Activated CD8-positive, alpha-beta memory T cell treated with anti-CD3 and anti-CD28 coated beads, Interleukin-2, amount 50 U/mL, for 4 hours (primary cell): ENCODE measurements at places on chromosomes 12 and 14.

DNA sequence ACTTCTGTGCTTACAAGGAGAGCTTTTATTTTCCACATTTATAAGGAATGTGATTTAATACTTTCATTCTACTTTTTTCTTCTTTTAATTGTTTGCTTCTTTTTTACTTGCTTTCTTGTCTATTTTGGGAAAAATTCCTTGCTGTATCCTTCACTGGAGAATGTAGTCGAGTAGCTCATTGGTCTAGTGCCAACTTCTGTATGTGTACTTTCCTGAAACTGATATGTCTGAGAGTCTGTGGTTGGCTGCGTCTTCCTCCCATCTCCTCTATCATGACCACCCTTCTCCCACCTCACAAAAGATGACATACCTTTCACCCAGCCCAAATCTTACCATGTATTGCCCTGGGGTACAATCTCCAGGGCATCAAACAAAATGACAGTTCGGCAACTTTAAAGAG, 51.8 kb downstream of the MSRB3 start:
- DNase-seq = no peak

- DNase-seq = no peak
These were observed 13.1 kb downstream of the MAP3K12 start for GRCh38 chr12:53485955-53486735.

DNA sequence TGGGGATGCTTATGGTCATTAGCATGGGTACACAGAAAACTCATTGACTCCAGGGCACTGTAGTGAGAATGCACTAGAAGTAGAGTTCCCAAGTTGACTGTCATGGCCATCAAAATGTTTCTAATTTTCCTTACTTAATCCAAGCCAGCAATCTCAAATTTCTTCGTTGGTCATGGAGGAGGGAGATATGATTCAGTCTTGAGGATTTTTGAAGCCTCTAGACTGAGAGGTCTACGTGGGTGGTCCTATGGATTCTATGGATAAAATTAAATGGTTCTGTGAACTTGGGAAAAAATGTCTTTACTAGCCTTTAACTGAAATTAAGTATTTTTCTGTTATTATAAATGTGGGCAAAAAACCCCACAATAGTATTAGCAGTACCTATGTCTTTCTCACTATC, 508.5 kb downstream of the FUT8 start:
- DNase-seq = no peak

DNA sequence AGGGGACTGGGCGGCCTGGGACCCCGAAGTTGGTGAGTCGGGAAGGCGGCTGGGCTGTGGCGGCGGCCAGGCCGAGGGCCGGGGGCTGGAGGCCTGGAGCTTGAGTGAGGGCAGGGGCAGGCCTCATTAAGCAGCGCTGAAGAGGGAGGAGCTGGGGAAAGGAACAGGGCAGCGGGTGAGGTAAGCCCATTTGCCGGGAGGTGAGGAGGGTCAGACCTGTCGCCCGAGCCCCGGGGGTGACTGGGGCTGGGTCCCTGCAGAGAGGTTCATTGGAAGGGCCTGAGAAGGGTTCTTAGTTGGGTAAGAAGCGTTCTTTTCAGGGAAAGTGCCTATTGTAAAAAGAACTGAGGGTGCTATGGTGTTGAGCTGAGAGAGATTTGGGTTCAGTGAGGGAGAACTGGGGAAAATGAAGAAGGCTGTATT, 441 bp downstream of the RAB5B start:
- DNase-seq = no peak

DNA sequence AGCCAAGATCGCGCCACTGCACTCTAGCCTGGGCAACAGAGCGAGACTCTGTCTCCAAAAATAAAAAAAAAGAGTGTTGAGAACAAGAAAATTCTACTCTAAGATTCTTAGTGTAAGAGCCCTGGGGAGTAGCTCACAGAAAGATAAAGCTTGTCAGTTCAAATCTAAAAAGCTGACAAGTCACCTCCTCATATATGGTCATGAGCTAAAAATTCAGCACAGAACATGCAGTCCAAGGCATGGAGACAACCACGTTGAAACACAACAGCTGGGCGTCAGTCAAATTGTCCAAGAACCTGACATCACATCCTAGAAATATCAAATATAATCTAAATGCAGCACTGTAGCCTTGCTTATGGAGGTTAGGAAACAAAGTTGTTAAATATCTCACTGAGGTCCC, 47.8 kb downstream of the CLIP1 start:
- no peak for DNase-seq

DNA sequence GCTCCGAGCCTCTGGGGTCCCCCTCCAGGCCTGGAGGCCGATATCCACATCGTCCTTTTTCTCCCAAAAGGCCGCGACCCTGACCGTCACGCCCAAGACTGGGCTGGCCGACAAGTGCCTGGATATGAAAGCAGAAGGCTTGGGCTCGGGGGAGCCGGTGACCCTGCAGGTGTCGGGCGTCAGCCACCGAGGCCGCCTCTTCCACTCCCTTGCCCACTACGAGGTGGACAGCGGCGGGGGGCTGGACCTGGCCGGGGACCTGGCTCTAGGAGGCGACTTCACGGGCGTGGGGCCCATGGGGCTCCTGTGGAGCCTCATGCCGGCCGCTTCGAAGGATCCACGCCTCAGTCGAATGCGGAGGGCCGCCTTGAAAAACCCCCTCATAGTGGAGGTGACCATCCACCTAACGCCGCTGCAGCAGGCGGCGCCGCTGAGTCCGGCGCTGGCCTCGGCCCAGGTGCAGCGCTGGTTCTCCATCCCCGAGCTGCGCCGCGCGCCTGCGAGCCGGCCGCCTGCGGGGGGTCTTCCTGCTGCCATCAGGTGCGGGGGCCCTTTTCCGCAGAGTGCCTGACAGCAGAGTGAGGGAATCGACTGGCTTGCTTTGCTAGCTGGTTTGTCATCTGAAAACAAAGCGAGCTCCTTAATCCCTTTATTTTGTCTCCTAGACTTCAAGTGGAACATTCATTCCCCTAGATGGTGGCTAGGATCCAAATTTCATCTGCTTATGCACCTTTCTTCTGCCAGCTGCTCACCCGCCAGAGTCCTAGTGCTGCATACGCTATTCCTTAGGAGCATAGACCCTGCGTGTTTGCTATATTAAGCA, 10.6 kb upstream of the DNAL1 start:
- no peak for DNase-seq

- no peak for DNase-seq
These were observed 5.1 kb downstream of the MIPOL1 start for GRCh38 chr14:37202812-37203211.

DNA sequence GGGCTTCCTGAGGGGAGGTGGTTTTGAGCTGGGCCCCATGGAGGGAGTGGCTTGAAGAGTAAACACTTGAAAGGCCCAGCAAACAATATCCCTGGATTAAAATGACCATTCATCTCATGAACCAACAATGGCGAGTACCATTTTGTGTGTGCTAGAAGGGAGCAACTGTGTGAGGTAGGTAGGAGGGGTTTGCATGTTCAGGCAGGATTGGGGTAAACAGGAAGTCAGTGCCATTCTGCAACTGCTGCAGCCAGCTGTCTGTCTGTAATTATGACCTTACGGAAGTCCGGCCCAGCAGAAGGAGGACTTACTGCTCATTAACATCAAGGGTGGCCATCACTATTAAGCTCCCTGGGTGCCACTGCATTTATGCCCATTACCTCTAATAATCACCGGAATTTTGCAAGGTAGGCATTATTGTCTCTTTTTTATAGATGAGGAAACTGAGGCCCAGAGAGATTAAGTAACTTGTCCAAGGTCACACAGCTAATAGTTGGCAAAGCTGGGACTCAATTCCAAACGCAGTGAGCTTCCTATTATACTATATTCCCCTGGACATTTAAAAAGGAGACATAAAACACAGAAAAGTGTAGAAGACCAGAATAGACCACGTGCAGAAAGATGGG, 16.6 kb upstream of the IFI27L2 start:
- DNase-seq = no peak

DNA sequence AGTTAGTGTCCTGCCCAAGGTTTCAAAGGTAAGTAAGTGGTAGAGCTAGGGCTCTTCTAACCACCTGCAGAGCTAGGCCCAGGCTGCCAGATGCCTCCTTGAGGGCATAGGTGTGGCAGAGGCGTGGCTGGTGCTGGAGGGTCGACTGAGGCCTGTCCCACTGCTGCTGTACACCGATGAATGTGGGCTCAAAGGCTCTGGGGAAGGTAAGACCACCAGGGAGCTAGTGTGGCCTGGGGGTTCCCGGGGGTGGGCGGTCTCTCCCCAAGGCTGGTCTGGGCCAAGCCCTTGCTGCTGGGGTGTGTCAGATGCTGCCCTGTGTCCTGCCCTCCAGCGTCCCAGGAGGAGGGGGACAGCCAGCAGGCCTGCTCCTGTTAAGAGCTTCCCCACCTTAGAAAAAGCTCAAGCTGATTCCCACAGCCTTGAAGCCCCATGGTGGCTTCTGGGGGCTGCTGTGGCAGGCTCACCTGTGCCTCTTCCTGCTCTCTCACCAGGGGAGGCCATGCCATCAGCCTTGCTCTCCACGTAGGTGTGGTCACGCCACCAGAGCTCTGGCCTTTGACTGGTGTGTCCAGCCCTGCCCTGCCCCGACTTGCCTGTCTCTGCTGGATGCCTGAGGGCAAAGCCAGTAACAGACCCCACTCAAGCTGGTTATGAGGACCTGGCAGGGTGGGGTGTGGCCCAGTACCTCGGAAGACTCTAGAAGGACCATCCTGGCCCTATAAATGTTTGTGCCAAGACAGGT, 36.8 kb downstream of the SH2B3 start:
- peak; percentile 14 for DNase-seq

DNA sequence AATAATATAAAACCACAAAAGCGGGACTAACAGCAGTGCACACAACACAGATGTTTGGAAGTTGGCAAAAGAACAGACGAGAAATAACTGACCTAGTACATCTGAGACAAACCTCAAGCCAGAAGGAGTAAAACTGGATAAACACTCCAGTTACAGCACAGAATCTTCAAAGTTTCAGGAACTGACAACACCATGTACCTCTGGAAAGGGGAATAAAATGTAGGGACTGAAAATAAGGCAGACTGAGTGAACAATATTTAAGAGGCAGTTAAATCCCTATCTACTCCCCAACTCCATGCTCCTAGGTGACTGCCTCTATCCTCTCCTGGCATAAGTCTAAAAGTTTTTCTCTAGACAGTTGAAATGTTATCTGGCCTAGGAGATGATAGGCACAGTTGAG, 57.9 kb downstream of the ZFYVE21 start:
- no peak for DNase-seq

DNA sequence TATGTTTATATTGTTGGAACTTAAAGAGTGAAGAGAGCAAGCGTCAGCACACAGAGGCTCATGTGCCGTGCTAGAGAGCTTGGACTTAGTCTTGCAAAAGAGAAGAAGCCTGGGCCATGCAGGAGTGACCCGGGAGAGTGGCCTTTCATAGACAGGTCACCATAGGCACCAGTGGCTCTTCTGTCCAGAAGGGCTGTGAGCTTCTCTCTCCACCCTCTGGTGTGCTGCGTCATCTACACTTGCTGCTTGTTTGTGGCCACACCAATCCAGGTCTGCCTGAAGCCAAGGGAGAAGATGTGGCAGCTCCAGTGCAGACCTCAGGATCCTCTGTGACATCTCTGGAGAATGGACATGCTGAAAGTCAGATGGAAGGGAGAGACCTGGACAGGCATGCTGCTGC, 74.4 kb downstream of the NTF3 start:
- DNase-seq = no peak

DNA sequence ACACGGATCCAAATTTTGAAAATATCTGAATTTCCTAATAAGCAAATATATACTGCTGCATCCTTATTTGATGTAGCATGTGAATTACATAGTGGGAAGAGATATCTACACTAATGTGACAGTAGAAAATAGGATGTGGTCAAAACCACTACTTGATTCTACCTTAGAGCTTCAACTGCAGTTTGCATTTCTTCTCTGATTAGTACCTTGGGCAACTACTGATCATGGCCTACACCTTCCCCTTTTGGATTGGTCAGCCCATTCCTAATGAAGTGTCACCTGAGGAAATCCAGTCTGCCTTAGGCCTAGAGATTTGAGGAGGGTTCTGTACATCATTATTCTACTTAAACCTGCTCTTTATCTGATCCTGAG, 10.7 kb downstream of the LLPH start:
- DNase-seq = no peak

- DNase-seq = no peak
These were observed 20.6 kb upstream of the SPATA7 start for GRCh38 chr14:88364710-88365413.
